Head of caudate nucleus (tissue), 42 donors: ENCODE measurements at places on chromosomes 7 and 10.

DNA sequence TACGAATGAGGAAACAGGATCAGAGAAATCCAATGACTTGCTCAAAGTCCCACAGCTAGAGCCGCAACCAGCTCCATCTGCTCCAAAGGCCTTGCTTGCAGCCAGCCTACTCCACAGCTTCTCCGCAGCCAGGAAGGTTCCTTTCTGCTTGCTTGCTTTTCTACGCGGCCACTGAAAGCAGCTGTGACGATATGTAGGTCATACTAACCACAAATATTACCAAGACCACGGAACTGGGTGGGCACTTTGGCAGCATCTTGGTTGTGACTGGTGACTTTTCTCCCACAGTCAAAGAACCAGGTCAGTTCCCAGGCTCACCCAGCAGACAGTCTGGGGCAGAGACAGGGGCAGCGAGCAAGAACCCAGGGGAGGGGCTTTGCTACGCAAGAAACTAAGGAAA is 86.4 kb downstream of the FAM53B start:
- no peak for DNase-seq

DNA sequence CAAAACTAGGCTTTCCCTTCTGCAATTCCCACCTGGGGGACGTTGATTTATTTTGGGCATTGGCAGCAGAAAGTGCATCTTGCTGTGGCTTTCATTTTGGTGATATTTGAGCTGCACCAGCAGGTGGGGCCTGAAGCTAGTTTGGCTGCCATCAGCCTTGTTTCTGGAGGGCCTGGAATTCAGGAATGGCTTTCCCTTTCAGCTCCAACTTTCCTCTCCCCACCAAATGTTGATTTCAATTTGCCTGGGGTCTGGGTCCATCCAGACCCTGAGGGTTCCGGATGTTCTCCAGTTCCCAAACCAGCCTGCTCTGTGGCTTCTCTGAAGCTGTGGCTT is 640.4 kb downstream of the TYW1 start:
- no peak for DNase-seq

DNA sequence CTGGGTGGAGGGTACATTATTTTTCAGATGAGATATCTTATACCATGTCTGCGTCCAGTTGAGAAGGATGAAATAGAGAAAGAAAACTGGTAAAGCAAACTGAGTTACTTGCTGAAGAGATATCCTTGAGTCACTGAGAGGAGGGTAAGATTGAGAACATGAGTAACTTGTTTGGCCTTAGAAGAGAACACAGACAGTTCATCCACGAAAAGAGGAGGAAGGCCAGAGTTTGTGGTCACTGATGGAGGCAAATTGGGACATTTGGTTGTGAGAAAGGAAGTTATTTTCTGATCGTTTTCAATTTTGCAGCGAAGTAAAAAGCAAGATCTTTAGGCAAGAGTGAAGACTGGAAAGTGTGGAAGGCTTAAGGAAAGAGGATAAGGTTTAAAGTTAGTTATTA is 15.6 kb downstream of the MBL2 start:
- no peak for DNase-seq

- DNase-seq, result no peak
Observed at GRCh38 chr7:31023877-31024276, 28.2 kb upstream of the ADCYAP1R1 start.
